ENCODE measurements at places on chromosomes 5 and 9.

DNA sequence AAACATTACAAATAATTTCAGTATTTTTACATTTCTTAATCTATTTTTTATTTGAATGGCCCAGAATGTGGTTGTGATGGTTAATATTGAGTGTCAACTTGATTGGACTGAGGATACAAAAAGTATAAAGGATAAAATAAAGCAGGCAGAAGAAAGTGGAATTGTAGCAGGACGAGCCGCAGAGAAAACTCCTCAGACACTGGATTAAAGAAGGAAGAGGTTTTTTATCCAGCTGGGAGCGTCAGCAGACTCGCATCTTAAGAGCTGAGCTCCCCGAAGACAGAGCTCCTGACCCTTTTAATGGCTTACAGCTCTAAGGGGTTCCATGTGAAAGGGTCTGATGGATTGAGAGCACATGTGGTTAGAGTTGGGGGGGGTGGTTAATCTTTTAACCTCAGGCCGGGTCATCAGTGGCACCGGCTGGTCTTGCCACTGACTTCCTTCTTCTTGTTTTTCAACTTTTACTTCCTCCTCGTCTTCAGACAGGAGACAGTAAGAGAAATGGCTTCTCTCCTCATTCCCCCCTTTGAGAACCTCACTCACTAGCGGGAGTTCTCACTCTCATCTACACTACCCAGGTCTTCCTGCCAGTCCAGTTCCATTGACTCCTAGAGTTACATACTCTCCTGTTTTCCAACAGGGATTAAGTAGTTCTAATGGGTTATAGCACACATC is 80.0 kb downstream of the TMEM161B start:
- DNase-seq = no peak

GRCh38 chr5:148808864-148809642 is 17.4 kb upstream of the ADRB2 start:
- DNase-seq = no peak

- DNase-seq = no peak
Measured at GRCh38 chr5:92581690-92582089, 999.3 kb downstream of the NR2F1-AS1 start.

- DNase-seq = no peak
Measured at GRCh38 chr9:137293482-137294090, 8.5 kb downstream of the NRARP start.

DNA sequence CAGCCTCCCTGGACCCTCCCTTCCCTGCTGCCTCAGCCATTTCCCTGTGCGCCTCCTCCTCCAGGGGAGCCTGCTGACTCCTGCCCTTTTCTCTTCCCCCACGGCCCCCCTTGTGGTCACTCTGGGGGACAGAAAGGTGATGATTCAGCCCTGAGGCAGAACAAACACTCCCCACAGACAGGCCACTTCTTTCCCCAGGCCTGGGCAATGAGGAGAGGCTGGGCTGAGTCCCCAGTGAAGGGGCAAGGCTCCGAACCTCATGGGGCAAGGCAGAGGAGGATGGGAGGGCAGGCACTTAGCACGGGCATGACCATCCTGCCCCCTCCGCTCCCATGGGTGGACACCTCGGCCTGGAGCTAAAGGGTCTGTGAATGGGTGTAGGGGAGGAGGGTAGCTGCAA is 21.0 kb downstream of the CSF1R start:
- DNase-seq = no peak

GRCh38 chr5:14628346-14628745 is 36.2 kb upstream of the OTULIN start:
- no peak for DNase-seq
